ENCODE measurements at places on chromosomes 2 and 18. TPM values are rescaled to one million over a fixed set of nuclear protein-coding genes. Genes with fewer than 3 reads are reported as not detected.

NFE2L2 gene
- 30.9 TPM for total RNA-seq

TMEFF2 gene
- total RNA-seq, result not detected

HOXD11 gene
- total RNA-seq, result not detected

G6PC2 gene
- not detected for total RNA-seq

DNAJC5G gene
- total RNA-seq, result not detected

PROC gene
- 1.3 TPM for total RNA-seq
